ENCODE measurements at places on chromosomes 6 and 20.
A peak's percentile ranks its signal among the peaks of the same experiment; 100 is the strongest.

- no peak for DNase-seq
Observed at GRCh38 chr6:34243901-34244884, 4.6 kb downstream of the SMIM29 start.

GRCh38 chr20:44742304-44743079 is 3.2 kb upstream of the KCNK15 start:
- peak; percentile 48 for DNase-seq

DNA sequence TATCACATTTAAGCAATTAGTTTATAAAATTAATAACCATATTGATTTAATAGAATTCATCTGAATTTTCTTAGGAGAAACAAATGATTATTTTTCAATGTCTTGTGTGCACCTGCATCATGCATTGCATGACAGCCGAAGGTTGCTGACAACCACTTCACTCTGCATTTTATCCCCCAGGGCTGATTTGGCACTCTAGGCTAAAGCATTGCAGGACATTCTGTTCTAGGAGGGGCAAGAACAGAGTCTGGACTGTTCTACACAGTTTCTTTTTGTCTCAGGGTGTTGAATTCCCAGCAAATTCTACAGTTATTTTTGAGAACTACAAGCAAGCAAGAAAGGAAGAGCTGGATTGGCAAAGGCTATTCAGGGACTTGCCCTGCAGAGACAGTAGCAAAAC is 570.4 kb upstream of the EYS start:
- no peak for DNase-seq

GRCh38 chr6:126152372-126152745 is 166.0 kb downstream of the TRMT11 start:
- DNase-seq = no peak

DNA sequence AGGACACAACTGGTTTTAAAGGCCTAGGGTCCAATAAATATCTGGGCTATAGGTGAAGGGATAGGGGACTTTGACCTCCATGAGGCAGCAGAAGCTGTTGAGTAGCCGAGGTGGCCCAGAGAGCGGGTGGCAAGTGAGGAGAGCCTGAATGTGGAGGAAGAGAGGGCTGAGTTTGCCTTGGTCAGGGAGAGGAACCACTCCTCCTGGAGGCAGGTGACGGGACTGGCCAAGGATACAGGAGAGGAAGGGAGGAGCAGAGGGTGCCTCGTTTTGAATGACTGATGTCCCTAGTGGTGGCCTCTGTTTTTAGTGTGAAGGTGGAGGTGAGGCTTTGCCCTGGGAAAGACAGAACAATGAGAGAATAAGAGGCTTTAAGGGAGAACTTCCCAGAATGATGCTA is 19.1 kb upstream of the AAR2 start:
- peak; percentile 81 for DNase-seq

DNA sequence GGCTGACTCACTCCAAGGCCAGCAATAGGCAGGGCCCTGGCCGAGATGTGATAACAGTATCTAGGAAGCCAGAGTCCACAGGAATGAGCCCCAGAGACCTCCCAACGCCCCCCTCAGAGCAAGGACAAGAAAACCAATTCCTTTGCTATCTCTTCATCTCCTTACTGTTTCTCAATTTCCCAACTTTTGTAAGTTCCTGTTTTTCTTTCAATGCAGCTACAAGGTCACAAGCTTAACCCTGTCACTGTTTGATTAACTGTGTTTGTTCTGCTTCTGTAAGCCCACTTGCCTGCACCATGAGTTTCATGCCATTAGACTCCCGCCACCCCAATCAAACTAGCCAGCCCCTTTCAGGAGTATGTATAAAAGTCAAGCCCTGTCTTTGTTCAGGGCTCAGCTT is 3.5 kb downstream of the FKBP1C start:
- DNase-seq = no peak

GRCh38 chr20:20503777-20504530 is 136.1 kb downstream of the INSM1 start:
- no peak for DNase-seq

DNA sequence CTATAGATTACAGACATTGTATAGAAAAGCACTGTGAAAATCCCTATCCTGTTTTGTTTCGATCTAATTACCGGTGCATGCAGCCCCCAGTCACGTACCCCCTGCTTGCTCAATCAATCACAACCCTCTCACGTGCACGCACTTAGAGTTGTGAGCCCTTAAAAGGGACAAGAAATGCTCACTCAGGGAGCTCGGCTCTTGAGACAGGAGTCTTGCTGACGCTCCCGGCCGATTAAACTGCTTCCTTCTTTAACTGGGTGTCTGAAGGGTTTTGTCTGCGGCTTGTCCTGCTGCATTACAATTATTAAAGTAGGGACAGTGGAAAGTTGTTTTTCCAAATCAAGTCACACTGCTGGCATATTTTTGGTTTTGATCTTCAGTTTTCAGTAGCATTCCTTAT is 2.6 kb downstream of the TXLNB start:
- no peak for DNase-seq

DNA sequence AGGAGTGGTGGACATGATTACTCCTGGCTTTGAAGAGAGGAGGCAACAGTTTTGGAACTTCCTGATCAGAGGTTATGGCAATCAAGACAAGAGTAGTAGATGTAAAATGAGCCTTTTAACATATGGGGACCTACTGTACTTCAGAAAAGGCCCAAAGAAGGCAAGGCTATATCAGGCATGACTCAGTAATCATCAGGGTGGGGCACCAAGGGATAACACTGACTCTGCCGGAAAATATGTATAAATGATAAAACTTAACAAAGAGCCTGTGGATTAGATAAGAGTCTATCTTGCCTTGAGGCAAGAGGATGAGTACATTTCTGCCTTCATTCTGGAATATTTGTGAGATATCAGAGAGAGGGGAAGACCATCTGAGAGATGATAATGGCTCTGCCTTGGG is 1389.9 kb upstream of the MAP3K7 start:
- no peak for DNase-seq

- no peak for DNase-seq
Observed at GRCh38 chr6:157648561-157648960, 174.5 kb upstream of the SNX9 start.

GRCh38 chr6:165060720-165061119 is 248.7 kb downstream of the C6orf118 start:
- no peak for DNase-seq

DNA sequence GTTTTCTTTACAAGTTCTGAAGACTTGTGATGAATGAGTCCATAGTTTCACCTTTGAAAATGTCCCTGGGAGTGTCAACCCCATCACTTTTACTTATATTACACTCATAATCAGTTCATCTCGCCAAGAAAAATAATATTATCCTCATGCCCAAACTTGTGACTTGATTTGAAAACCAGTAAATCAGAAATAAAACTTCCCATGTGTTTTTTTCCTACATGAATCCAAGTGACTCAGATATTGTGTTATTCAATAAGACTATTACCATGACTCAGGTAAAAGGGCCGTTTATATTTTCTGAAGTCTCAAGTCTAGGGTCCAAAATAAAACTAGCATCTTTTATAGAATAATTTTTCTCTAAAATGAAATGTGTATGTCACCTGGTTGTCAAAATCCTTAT is 15.8 kb upstream of the CYP24A1 start:
- no peak for DNase-seq

Data from Caco-2 (cell line).